ENCODE measurements at places on chromosomes 3 and 15.

DNA sequence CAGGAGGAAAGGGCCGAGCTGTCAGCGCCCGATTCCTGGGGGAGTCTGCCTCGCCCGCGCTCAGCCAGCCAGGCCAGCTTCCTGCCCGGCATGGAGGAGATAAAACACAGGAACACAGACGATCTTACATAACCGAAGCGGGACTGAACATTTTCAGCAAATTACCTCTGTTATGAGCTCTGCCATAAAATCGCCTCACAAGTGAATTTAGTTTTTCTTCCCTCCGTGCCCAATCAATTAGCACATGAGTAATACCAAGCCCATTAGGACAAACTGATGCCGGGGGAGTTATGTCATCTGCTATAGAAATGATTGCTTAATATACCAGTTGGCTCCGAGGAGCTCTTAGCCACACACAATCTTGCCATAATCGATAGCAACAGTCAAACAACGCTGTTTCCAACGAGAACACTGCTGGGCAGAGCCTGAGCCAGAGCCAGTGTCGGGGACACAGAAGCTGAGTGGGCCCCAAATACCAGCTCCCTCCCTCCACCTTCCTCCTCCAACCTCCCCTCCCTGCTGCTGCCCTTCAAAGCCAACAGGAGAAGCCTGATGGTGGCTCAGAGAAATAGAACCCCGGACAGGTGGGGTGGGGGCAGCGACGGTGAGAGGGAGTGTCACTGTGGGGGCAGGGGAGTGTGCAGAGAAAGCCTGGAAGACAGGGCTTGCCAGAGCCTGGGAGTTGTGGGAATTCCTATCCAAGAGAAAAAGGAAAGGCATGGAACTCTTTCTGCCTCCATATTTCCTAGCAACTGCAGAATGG is 279.4 kb upstream of the TLE3 start:
- peak; percentile 62 for DNase-seq

GRCh38 chr3:184658223-184658928 is 53.5 kb downstream of the MAGEF1 start:
- no peak for DNase-seq

DNA sequence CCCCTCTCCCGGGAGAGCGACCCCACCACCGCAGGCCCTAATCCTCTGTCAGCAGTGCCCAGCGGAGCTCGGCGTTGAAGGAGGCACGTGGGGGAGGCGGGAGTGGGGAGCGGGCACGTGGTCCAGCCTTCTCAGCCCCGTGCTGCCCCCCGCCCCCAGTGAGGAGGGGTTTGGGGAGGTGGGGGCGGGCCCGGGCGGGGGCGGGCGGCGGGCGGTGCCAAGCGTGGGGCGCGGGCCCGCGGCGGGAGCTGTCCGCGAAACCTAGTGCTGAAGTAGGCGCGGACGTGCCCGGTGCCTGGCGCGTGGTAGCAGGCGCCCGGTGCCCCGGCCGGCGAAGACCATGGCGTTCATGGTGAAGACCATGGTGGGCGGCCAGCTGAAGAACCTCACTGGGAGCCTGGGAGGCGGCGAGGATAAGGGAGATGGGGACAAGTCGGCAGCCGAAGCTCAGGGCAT is at the start of gene CPLX3:
TSS of gene CPLX3 (plus strand) at position 264 of the 456 bp plus-strand sequence. CDS start at position 341, 77 bp downstream.
- DNase-seq, result peak; percentile 70

- no peak for DNase-seq
Observed at GRCh38 chr3:49162751-49163419, 3.2 kb downstream of the CCDC71 start.

DNA sequence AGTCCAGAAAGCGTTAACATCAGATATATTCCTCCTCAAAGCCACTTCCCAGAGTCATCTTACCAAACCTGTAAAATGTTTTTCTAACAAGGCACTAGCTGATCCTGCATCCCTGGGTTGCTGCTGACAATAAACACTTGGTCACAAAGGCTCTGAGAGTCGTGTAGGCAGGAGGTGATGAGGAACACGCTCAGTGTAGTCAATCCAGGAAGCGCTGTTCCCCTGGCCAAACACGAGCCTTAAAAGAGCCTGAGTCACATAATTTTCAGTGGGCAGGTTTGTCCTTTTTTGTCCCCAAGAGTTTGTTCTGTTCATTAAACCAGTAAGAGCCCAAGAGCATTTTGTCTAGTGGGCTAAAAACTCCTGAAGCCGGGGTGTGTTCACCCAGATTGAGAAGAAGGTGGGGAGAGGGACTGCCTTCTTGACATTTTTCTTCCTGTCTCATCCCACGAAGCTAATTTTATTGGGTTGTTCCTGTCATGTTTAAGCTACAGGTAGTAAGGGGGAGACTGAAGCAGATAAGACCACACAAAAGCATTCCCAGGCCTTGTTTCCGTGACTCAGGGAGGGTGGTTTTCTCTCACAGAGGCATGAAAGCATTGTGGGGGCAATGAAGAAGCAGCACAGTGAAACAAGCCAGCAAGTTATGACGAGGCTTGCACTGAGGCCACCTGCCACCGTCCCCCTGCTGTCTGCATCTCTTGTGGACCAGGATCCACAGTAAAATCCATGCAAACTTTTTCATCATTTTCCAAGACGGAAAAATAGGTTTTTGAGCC is 73.7 kb downstream of the FOXB1 start:
- DNase-seq, result no peak

- DNase-seq, result no peak
Observed at GRCh38 chr3:78079514-78079913, 1039.6 kb downstream of the ROBO2 start.

- DNase-seq, result no peak
Observed at GRCh38 chr15:41024131-41024530, 70.9 kb downstream of the CHAC1 start.

DNA sequence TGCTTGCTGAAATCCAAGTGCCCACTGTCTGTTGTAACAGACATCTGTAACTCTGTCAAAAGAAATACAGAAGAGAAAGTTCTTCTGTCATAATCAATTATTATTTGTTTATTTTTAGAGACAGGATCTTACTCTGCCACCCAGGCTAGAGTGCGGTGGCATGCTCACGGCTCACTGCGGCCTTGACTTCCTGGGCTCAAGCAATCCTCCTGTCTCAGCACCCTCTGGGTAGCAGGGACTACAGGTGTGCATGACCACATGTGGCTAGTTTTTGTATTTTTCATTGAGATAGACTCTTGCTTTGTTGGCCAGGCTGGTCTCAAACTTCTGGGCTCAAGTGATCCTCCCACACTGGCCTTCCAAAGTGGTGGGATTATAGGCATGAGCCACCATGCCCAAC is 177.6 kb upstream of the SETMAR start:
- DNase-seq, result no peak

DNA sequence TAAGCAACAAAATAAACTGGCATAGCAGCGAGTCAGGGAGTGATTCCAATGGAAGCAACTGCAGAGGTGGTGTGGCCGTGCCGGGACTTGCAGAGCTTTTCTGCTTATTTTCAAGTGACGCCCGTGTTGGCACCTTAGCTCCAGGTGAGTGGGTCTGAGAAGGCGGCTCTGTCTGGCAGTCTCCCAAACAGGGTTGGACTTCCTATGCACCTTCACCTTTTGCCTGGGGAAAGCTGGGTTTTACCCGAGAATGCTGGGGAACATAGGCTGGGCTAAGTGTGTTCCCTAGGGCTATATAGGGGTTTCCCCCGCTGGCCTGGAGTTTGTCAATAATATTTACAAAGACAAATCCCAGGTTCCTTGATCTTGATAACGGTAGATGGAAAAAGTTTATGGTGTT is 179.9 kb upstream of the TBL1XR1 start:
- DNase-seq, result no peak

GRCh38 chr15:42735382-42736165 is 1.4 kb downstream of the CDAN1 start:
- DNase-seq, result no peak

DNA sequence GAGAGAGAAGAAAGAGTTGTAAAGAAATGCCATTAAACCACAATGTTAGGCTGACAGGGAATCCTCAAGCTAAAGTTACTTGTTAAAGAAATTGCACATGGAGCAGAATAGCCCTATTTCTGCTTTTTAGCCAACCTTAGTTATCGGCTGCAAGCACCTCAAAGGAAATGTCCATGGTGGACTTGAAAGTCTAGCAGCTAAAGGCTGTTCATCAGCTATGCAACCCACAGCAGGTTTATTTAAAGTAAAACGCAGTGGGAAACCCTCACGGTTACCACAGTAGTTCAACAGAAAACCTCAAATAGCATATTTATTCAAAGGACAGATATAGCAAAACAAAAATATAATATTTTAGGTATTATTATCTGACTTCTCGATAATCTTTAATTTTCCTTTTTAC is 967.2 kb downstream of the IGSF11 start:
- DNase-seq, result no peak

GRCh38 chr3:130823996-130824395 is 69.9 kb upstream of the ATP2C1 start:
- DNase-seq, result no peak

DNA sequence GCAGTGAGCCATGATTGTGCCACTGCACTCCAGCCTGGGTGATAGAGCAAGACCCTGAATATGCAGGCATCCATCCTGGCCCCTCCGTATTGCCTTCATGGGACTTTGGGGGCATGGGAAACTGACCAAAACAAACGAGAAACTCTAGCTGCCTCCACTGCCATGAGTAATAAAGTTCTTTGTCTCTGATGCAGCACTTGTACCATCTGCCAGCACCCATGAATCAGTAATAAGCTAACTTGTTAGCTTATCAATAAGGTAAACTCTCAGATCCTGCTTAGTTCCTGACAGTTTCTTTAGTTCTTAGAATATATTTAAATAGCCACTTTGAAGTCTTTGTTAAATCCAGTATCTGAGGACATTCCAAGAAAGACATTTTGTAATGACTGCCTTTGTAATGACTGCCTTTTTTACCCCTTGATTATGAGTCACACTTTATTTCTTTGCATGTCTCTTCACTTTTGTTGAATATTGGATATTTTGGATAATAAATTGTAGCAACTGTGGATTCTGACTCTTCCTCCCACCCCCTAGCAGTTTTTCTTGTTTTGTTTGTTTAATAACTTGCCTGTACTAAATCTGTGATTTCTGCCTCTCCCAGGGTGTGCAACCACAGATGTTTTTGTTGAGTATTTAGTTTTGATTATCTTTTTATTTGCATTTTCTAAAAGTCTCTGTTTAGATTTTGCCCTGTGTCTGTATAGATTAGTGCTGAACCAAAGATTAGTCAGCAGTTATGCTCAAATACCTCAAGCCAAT is 136.9 kb downstream of the HCN4 start:
- no peak for DNase-seq

- DNase-seq, result no peak
Observed at GRCh38 chr3:94778289-94778688, 715.4 kb downstream of the NSUN3 start.

- DNase-seq, result peak; percentile 15
Observed at GRCh38 chr15:101433396-101433795, 56.1 kb downstream of the PCSK6 start.

DNA sequence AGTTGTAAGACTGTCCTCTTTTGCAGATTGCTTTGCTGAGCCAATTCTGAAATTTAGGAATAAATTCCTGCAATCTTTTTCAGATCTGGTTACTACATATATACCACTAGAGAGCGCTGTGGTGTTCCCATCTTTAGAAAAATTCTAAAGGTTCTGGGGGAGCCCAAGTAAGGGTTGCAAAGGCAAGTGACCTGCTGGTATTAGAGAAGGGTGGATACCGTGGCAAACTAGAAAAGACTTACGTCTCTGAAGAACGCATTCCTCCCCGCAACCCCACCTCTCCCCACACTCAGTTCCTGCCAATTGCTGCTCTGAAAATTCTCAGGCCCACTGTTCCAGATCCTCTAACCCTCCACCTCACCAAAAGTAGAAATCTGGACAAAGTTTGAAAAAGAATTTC is 48.5 kb downstream of the EFHB start:
- peak; percentile 45 for DNase-seq

DNA sequence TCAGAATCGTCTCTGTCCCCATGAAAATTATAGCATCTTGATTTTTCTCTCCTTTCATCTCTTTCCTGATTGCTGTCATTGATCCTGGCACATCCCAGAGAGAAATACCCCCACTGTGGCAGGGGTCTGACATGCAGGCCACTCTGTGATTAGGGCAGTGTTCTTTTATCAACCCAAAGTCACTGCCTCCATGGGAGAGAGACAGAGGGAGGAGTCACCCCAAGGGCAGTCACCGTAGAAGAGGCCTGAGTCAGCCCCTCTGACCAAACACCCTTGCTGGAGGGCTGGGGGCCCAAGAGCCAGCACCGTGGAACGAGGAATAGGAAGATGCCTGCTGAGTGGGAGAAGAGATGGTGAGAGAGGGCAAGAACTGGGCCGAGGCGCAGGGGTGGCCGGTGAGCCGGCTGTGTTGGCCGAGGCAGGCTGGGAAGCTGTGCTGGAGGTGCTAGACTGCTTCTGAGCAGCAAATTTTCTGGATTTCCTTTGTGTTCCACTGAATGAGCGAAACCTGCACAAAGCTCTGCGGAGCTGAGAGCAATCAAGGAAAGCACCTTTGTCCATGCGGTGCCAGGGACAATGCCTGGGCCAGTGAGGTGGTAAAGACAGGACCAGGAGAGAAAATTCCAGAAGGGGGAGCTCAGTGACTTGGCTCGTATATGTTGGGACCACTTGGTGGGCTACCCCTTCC is 103.8 kb downstream of the ADCY5 start:
- DNase-seq, result no peak

DNA sequence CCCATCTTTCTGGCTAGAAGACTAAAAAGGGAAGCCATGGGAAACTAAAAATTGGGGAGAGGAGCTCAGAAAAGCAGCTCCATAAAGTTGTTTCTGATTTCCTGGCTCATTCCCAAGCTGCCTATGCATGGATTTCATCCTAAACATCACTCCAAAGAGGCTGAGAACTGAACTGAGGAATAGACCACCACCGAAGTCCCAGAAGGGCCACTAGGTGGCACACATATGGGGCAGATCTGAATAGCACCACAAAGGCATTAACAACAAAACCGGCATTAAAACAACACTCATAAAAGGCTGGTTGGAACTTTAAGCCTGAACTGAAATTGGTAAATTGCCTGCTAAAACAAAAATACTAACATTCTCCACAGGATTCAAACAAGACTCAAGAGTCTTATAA is 106.3 kb downstream of the PLD1 start:
- peak; percentile 58 for DNase-seq

GRCh38 chr3:179898024-179898423 is 138.7 kb downstream of the PEX5L start:
- DNase-seq, result peak; percentile 63

All from D341Med (cell line).